Cerebellar cortex (tissue), 1 donor: ENCODE measurements at places on chromosomes 1 and 21.

GRCh38 chr21:44090325-44090724, 16.9 kb upstream of the PWP2 start:
- DNase-seq: no peak

- DNase-seq: no peak
These were observed 30.8 kb upstream of the ZNF648 start for GRCh38 chr1:182092336-182092735.

GRCh38 chr1:237043846-237044636, 2.1 kb downstream of the RYR2 start:
- peak; percentile 41 for DNase-seq

GRCh38 chr1:27785781-27786455, 12.9 kb downstream of the STX12 start:
- no peak for DNase-seq

GRCh38 chr1:147634645-147635044, 35.7 kb downstream of the ACP6 start:
- no peak for DNase-seq

- DNase-seq: no peak
These were observed 82.9 kb upstream of the ACTL8 start for GRCh38 chr1:17672226-17672625.

DNA sequence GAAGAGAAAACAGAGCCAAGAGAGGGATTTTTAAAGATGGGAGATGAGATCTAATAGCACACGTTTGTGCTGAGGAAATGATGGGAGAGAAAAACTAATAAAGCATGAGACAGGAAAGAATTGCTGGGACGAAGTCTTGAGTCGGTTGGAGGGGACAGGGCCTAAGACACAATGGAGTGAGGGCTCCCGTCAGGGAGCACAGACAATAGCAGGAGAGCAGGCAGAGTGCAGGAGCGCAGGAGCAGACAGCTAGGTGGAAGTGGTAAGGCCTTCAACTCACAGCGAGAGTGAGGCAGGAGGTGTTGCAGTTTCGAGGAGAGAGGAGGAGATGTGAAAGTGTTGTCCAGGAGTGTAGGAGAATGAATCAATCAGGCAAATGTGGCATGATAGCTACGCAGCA, 59.9 kb upstream of the SOX13 start:
- DNase-seq: no peak

DNA sequence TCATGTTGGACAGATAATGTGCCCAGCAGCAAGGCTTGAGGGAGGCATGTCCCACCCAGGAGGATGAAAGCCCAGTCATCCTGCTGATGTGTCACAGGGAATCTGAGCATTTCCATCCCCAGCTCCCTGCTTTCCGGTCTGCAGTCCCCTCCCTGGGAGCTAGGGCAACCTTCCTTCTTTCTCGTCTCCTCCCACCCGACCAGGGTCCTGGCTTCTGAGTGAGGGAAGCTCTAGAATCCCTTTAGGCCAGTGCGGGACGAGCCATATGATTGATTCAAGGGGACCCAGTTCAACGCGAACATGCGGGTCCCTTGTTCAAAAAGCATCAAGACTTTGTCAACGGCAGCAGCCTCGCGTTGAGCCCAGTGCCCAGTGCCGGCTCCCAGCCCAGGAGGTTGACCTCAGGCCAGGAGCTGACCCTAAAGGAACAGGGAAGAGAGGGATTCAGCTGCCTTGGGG, 96.7 kb upstream of the TMPRSS2 start:
- DNase-seq: no peak

DNA sequence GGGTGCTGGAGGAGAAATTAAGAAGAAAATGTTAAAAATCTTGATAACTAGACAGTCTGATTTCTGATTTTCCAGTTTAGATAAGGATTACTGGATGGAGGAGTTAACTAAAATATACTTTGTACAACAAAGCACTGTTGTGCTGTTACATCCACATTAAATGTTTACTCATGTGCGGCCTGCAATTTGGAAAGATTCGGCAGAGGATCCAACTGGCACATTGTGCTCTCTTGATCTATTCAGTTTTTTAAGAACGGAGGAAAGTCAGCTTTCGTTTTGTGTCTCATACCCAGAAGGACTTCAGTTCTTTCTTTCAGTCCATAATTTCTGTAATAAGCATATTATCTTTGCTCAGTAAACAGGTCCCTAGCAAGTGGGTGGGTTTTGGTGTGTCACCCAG, 52.5 kb downstream of the UCK2 start:
- no peak for DNase-seq

- no peak for DNase-seq
These were observed 95.5 kb upstream of the SGIP1 start for GRCh38 chr1:66438501-66438900.

- DNase-seq: no peak
These were observed 29.8 kb upstream of the IFNGR2 start for GRCh38 chr21:33373451-33373850.

DNA sequence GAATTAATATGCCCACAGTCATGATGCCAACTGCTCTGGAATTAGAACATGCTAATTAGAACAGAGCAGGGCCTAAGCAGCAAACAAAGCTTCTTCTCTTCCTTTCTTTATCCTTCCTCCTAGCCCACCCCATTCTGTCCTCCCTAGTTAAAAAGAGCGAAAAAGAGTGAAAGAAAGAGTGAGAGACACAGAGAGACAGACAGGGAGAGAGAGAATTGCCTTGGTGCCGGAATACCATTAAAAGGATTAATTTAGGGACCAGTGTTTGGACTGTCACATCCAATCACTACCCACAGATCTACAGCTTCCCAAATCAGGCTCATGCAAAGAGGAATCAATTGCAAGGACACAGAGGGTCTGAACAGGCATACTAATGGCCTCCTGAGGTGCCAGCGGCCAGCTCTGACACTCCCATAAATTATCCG, 7.0 kb downstream of the ERI3 start:
- DNase-seq: no peak

DNA sequence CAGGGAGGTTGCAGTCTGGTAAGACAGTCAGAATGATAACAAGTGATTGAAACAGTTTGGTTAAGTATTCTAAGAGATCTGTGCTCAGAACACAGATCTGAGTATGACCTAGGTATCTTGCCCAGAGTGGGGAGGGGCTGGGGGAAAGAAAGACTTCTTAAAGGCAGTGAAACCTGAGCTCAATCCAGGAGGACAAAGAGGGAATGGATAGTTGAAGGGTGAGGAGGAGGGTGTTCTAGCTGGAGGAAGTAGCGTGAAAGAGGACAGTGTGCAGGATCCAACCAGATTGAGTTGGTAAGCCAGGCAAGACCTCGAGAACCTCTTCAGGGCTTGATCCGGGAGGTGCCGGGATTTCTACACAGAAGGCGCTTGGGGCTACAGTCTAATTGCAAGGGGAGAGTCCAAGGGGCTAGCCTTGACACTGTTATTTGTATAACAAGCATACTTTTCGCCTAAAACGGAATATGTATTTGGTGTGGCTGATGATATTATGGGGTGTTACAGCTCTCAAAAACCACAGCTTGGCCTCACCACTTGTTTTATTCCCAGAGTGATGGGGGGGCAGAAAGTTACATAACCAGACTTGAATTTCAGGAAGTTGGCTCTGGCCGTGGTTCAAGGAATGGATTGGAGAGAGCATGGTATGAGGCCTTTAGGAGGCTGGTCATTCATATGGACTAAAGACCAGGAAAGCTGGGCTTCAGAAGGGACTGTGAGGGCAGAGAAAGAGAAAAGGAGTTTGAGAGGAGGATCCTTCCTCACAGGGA, 19.1 kb downstream of the RCSD1 start:
- DNase-seq: no peak

- peak; percentile 8 for DNase-seq
These were observed at the start of gene SLC2A5 for GRCh38 chr1:9069326-9070100. Gene SLC2A5 (minus strand): TSS chr1:9069635. CDS start chr1:9069536, 99 bp downstream.

DNA sequence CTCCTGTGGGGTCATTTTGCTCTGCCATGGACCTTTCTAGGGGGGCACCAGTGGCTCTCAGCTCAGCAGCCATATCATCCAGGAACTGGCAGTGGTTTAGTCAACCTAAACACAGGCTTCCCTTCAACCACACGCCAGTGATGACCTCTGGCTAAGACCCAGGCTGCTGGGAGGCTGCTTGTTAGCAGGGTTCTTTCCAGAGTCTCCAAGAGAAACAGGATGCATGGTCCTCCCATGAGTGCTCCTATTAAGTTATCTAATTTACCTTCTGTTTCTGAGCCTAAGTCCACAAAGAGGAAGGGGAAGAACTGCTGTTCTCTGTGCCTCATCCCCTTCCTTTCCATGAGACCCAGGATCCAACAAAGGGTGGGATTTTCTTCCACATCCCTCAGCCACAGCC, 137.3 kb upstream of the PLXNA2 start:
- no peak for DNase-seq

GRCh38 chr1:89698020-89698560, 65.2 kb downstream of the LRRC8C start:
- DNase-seq: no peak

GRCh38 chr1:83998498-83999315, at the start of gene TTLL7:
Gene TTLL7 (minus strand): TSS chr1:83999132. CDS start chr1:83952211, 46,921 bp downstream.
- no peak for DNase-seq

DNA sequence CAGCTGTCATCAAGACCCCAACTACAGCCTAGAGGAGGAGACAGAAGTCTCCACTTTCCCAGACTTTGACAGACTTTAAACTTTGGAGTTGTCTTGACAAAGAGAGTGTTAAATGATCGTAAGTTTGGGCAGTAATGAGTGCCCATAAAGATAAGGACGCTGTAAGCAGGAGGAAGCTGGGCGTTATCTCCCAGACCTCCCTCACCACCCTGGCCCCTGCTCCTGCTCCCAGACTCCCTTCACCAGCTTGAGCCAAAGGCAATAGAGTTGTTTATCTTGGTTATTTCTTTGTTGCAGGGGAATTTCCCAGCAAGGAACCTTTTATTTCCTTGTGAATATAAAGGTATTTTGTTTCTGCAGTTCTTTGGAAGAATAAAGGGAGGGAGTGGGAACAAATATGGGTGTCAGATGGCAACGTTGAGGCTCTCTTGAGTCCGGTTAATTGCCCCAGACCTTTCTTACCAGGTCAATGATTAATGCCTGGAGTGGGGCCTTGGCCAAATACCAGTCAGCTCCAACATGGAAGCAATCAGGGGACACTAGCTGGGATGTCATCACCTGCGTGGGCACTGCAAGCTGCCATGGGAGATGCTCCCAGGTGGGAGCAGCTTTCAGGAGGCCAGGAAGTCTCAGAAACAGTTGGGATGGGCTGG, 4.4 kb downstream of the PIGR start:
- no peak for DNase-seq

DNA sequence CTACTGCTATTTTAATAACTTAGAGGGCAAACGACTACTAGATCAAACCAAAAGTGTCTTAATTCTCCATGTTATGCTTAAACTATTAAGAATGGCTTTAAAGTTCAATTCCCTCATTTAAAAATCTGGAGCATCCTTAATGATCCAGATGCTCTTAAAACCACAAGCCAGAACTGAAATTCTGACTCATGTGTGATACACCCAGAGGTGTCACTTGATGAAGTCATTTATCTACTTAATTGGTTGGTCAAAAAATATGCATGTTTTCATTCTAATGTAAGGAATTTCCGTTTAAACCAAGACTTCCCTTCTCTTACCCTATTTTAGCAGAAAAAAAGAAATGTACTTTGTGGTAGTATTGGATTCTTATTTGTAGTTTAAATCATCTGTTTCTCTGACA, 1261.2 kb upstream of the B3GALT2 start:
- no peak for DNase-seq

DNA sequence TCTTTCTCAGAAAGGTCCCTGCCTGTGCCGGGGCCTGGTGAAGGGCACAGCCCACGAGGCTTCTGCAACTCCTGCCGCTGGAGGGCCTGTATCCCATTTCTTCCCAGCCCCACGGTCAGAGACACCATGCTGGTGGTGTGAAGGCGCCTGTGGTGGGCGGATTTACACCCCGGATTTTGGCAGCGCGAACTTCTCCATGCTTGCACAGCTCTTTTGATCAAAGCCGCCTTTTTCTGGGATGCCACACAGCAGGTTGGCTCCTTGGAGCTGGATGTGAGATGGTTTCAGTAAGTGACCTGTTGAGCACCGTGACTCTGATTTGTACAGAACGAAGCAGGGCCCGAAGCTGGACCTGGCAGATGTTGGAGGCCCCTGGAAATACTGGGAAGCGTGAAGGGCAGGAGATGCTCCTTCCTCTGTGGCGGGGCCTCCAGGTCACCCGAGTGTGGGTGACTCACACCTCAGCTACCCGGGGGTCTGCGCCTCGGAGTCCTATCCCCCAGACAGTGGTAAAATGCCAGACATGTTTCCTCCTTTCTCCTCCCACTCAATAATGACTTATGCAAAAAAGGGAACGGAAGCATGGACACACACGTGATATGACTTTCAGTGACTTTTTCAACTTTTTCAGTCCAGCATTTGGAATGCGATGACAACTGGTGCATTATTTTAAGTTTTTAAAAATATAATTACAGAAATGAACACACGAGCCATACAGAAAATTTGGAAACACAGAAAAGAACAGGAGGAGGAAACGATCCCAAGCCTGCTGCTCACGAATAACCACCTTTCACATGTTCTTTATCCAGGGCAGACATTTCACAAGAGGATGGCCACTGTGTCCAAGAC, 9.0 kb downstream of the UMODL1 start:
- DNase-seq: no peak

DNA sequence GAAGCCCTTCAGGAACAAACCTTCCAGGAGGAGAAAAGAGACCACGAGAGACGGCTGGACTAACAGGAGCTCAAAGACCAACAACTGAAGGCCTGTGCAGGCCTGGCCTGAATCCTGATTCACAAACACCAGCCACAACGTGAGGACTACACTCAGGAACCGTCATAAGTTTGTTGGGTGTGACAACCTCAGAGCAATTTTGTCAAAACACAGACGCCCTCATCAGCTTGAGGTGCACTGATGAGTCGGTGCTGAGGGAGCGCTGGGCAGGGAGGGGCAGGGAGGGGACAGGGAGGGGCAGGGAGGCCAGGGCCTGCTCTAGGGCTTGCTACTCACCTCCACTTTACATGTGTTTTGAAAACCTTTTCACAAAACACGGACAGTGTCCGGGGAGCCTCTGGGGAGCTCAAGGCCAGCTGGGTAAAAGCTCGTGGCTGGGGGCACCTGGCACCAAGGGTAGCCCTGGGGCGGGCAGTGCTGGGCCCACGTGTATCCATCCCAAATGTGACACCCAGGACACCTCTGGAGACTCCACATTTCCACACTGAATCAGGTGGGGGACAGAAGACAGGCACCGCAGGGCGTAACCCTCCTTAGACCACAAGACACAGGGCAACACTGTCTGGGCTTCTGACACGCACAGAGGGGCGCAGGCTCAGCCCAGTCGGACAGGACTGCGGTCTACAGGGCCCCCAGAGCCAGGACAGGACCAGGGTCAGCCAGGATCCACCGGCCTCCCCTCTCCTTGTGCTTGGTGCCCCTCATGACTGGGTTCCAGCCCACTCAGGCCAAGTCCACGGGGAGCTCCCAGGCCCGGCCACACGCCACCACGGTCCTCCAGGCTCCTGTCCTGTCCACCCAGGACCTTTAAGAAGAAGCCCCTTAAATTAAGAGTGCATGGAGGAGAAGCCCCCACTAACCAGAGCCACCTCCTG, 16.5 kb downstream of the LSS start:
- no peak for DNase-seq
